Activated effector memory CD4-positive, alpha-beta T cell treated with Interleukin-2 at 50 U/mL for 16 hours (primary cell): ENCODE measurements at places on chromosomes 7 and 10.

DNA sequence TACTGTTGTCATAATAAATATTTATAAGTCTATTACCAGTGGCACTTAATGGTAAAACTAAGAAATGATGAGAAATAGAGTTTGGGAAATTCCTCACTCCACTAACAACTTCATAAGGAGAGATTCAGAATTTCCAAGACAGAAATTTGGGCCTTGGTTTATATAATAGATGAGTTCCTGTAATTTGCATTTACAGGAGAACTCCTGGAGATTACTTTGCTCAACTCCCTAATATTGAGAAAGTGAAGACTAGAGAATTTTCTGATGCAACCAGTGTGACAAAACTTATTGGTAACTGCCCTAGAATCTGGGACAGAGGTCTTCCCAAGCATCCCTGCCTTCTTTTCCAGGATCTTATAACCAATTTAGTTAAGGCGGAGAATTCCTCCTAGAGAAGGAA lies 49.1 kb upstream of the GSAP start:
- DNase-seq, result no peak

DNA sequence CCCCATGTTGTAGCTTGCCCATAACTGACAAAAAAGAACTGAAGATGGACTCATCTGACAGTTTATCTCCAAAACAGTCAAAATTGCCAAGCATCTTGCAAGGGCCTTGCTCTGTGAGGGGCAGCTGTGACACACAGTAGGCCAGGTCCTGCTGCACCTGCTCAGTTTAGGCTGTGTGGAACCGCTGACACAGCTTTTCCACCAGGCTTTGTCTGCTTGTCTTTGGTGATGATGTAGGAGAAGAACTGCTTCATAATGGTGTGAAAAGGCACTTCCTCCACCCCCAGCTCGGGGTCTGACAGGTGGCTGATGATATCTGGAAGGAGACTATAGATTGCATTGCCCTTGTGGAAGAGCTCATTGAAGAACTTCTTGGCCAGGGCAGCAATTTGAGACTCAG lies 92.6 kb downstream of the NPSR1 start:
- DNase-seq, result no peak

DNA sequence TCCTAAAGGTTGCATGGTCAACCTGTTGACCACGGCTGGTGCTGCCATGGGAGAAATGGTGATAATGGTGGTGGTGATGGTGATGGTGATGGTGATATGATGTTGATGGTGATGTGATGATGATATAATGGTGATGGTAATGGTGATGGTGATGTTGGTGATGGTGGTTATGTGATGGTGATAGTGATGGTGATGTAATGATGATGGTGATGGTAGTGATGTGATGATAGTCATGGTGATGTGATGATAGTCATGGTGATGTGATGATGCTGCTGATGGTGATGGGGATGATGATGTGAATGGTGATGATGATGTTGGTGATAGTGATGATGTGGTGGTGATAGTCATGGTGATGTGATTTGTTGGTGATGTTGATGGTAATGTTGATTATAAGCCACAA lies 23.9 kb downstream of the POU6F2 start:
- no peak for DNase-seq

GRCh38 chr10:104099941-104100340 lies 14.3 kb upstream of the COL17A1 start:
- DNase-seq, result no peak

DNA sequence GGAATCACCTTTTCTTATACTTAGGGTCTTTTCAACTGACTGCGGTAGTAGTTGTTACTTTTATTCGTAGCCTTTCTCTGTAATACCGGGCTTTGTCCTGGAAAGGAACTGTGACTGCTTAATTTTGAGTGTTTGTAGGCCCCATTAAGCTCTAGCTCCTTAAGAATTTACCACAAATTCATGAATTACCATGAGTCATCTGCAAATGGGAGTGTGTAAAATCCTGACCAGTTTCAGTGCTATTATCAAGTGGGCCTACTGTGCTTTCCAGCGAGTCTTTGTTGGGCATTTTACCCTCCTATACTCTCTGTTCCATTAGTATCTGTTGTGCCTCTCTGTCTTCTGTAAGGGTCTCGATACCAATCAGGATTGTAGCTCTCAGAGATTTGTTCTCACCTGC lies 49.7 kb downstream of the ZMYND11 start:
- DNase-seq, result no peak
